ENCODE measurements at places on chromosomes 2 and 18.

- H3K27me3 ChIP-seq: no peaks in the 10 kb centered on the region
- H3K27ac ChIP-seq: no peak overlapping the region
Measured at GRCh38 chr18:54607213-54608027, 16.4 kb downstream of the DYNAP start.

DNA sequence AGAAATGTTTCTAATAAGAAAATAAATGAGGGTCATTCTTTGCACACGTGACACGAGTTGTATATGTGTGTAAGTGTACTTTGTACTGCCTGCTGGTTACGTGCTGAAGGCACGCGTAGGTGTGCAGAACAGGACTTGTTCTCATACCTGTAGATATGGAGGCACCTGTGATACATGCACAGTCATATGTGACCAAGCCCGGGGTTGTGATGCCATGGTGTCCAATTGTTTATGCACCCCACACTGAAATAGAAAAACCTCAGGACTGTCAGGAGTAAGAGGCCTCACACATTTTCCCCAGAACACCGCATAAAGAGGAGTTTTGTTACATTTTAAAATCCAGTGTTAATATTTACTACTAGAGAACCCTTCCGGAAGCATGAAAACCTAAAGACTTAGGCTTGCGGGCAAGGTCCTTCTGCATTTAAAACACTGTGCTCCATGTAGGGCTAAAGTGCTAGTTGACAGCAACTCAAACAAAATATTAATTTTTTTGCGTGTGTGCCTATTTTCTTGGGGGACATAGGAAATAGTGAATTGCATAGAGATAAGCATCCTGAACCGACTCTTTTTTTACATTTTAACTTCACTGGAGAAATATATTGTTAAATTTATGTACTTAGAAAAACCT lies 9.3 kb downstream of the TSHZ1 start:
- H3K4me1 ChIP-seq: peaks cover 91% of the 10 kb centered on the region
- H3K27ac ChIP-seq: no peak overlapping the region
- H3K27me3 ChIP-seq: no peaks in the 10 kb centered on the region

DNA sequence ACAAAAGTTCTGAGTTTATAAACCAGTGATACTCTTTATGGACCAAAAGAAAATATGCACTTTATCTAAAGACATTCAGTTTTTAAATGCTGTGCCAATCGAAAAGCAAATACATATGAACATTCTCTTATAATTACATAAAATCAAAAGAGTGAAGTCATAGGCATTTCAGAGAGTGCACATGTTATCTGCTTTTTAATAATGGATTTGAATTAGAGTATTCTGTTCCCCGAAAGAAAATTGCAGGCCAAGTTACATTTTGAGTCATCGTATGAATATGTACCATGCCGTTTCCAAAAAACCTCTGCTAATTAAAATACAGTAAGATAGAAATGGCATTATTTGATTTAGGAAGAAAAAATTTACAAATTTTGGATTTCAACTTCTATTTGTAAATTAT lies 565.7 kb downstream of the ZEB2 start:
- H3K27ac ChIP-seq: peak overlapping the region; percentile 80
- no peak for DNase-seq
- no peak overlapping the region for H3K4me3 ChIP-seq
- H3K36me3 ChIP-seq: no peaks in the 10 kb centered on the region
- peaks cover 22% of the 10 kb centered on the region for H3K4me1 ChIP-seq

GRCh38 chr2:47070155-47070919 lies 84.8 kb downstream of the STPG4 start:
- H3K36me3 ChIP-seq: no peaks in the 10 kb centered on the region
- no peak overlapping the region for H3K4me3 ChIP-seq
- no peaks in the 10 kb centered on the region for H3K27me3 ChIP-seq
- H3K4me1 ChIP-seq: peaks cover 82% of the 10 kb centered on the region

DNA sequence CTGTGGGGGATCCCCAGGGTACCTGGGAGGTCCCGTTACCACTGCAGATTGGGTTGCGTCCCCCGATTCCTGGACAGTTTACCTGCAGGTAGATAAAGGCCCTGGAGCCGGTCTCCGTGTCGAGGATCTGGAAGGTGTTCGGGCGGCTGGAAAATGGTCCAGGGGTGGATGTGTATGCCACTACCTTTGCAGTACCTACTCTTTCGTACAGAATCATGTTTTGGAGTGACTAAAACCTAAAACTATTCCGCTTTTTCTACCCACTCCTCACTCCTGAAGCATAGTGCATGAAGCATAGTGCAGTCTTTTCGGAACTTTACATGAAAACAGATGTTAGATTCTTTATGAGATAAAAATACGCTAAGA lies 418 bp downstream of the WDR75 start:
- H3K4me1 ChIP-seq: peaks cover 39% of the 10 kb centered on the region
- no peaks in the 10 kb centered on the region for H3K36me3 ChIP-seq
- H3K27ac ChIP-seq: peak overlapping the region; percentile 90
- peak overlapping the region; percentile 69 for H3K4me3 ChIP-seq

DNA sequence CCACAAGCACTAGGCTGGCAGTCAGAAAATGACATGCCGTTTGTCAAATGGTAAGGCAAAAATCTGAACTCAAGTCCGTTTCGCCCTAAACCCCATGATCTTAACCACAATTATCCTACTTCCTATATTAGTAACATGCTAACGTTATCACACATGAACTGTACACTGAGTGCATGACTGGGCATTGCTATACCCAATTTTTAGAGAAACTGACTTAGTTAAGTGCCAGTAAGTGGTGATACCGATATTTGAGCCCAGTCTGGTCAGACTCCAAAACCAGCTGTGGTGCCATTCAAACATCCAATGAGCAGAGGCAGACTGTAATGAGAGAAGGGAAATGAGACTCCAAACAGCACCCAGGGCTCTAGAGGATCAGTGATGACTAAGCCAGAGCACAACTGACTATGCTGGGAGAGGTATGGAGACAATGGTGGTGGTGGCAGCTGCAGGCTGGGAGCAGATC lies 311.7 kb upstream of the PKDCC start:
- no peak for DNase-seq
- no peaks in the 10 kb centered on the region for H3K4me1 ChIP-seq
- H3K4me3 ChIP-seq: no peak overlapping the region

- DNase-seq: no peak
- no peak overlapping the region for H3K27ac ChIP-seq
- H3K4me1 ChIP-seq: no peaks in the 10 kb centered on the region
- no peaks in the 10 kb centered on the region for H3K36me3 ChIP-seq
- H3K27me3 ChIP-seq: no peaks in the 10 kb centered on the region
Measured at GRCh38 chr2:240205348-240205747, 64.9 kb upstream of the OTOS start.

DNA sequence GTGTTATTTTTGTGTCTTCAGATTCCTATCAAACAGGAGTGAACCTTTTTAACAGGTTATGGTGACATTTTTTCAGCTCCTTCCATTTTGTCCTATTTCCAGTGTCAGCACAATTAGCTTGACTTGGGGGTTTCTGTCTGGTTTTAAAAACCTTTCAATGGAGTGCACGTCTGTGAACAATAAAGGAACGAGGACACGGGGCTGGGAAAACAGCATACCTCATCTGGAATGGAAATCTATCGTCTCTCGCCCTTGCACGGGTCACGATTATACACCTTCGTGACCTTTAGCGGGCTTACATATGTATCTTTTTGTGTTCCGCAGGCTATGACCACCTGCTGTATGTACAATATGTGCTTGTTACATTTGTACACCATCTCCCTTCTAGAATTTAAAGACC lies 2.3 kb upstream of the ZNF532 start:
- peak overlapping the region; percentile 56 for H3K4me3 ChIP-seq
- no peaks in the 10 kb centered on the region for H3K27me3 ChIP-seq
- H3K4me1 ChIP-seq: peaks cover 85% of the 10 kb centered on the region
- peak overlapping the region; percentile 100 for H3K27ac ChIP-seq
- no peak for DNase-seq

DNA sequence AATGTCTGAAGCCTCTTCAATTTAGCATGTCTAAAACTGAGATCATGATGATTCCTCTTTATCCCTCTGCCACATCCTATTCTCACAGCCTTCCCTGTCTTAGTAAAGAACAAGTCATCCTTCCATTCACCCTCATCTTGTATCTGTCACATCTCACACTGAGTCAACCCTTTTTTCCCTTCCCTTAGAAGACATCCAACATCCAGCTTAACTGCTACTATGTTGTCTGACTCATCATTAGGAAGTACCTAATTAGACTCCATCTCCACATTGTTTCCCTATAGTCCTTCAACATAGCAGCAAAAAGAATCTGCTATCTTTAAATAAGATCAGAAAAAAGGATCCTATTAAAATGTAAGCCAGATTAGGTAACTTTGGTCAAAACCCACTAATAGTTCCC lies 85.2 kb upstream of the GRB14 start:
- H3K27ac ChIP-seq: no peak overlapping the region
- H3K27me3 ChIP-seq: no peaks in the 10 kb centered on the region
- H3K4me1 ChIP-seq: no peaks in the 10 kb centered on the region
- no peak for DNase-seq

DNA sequence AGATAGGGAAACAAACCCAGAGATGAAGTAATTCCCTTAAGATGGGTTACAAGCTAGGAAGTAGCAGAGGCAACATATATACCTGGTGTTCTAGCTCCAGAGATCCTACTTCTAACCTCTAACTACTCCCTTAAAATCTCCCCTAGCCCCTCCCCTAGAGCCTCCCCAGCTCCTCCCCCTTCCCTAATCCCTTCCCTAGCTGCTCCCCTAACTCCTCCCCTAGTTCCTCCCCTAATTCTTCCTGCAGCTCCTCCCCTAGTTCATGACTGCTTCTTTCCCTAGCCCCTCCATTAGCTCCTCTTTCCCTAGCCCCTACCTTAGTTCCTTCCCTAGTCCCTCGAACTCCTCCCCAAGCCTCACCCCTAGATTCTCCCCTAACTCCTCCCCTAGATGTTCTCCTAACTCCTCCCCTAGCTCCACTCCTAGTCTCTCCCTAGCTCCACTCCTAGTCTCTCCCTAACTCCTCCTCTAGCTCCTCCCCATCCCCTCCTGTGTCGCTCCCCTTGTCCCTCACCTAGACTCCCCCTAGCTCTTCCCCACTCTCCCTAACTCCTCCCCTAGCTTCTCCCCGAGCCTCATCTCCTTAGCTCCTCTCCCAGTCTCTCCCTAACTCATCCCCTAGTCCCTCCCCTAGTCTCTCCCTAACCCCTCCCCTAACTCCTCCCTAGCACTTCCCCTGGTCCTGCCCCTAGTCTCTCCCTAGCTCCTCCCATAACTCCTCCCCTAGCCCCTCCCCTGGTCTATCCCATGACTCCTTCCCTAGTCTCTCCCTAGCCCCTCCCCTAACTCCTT lies 108.9 kb downstream of the CD226 start:
- DNase-seq: no peak
- no peaks in the 10 kb centered on the region for H3K36me3 ChIP-seq
- no peak overlapping the region for H3K27ac ChIP-seq
- no peaks in the 10 kb centered on the region for H3K27me3 ChIP-seq
- H3K4me3 ChIP-seq: no peak overlapping the region
- no peaks in the 10 kb centered on the region for H3K4me1 ChIP-seq

All from vagina (tissue), 2 donors.